ENCODE measurements at places on chromosomes 5 and 9. TPM values are rescaled to one million over a fixed set of nuclear protein-coding genes. Genes with fewer than 3 reads are reported as not detected.

Gene IGIP
- polyA plus RNA-seq = 3.8 TPM

DNA sequence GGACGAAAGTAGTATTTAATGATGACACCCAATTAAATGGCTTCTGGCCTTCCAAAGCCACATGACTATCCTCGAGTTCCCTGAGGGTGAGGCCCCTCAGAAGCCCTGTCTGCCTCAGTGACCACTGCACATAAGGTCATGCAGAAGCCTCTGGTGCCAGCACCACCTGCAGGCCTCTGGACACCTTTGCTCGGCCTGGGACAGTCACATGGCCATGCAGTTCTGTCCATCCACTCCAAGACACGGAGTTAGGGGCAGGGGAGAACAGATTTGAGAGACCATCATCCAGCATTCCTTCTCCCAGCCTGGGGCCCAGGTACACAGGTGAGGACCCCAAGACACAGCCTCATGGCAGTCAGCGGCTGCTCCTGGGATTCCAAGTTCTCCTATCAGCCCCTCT, 145.0 kb downstream of the ROR2 start:
- no peak for DNase-seq

- DNase-seq = no peak
Observed at GRCh38 chr9:27353166-27353473, 56.2 kb upstream of the EQTN start.

GRCh38 chr5:14557791-14558415, 23.7 kb upstream of the OTULINL start:
- no peak for DNase-seq
